ENCODE measurements at places on chromosomes 12 and 14.

- DNase-seq: no peak
Observed at GRCh38 chr12:51508285-51508684, 82.7 kb upstream of the SCN8A start.

DNA sequence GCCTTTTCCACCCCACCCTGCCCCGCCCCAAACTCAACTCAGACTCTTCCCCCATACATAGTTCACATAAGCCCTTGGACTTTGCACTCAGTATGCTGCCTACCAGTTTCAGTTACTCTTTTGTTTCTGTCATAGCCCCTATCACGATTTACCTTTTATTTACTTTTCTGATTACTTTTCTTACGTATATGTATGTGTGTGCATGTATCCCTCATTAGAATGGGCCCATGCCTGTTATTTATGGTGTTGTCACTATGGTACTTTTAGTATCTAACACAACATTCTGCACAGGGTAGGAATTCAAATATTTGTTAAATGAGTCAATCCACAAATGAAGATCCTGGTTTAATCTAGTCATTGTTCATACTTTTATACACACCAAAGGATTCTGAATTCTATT lies 16.5 kb upstream of the LUM start:
- no peak for DNase-seq

- DNase-seq: no peak
Observed at GRCh38 chr14:68960123-68960522, 19.0 kb downstream of the ACTN1 start.

- no peak for DNase-seq
Observed at GRCh38 chr14:49992036-49992435, 99.2 kb downstream of the ARF6 start.

Measured in activated T-helper 1 cell treated with anti-CD3 and anti-CD28 coated beads, Interleukin-2, amount 50 U/mL, for 16 hours (primary cell).